ENCODE measurements at places on chromosomes 6 and 20.

DNA sequence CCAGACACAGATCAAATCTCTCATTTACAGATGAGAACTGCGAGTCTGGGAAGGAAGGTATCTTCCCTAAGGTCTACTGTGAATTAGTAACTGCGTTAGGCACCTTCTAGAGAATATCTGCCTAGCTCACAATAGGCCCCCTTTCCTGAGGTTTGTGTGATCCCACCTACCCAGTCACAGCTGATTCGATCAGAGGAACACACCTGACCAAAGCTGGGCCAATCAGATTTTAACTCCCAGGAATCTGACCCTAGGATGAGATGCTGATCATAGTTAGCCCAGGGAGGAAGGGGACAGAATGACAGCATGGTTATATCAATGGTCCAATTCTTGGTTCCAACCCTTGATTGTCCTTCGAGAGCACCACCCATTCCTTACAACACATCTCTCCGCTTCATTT is 7.4 kb upstream of the CCDC167 start:
- DNase-seq = no peak

GRCh38 chr6:79989641-79990040 is 14.8 kb upstream of the TTK start:
- no peak for DNase-seq

GRCh38 chr6:30405934-30406333 is 61.0 kb downstream of the RPP21 start:
- no peak for DNase-seq

DNA sequence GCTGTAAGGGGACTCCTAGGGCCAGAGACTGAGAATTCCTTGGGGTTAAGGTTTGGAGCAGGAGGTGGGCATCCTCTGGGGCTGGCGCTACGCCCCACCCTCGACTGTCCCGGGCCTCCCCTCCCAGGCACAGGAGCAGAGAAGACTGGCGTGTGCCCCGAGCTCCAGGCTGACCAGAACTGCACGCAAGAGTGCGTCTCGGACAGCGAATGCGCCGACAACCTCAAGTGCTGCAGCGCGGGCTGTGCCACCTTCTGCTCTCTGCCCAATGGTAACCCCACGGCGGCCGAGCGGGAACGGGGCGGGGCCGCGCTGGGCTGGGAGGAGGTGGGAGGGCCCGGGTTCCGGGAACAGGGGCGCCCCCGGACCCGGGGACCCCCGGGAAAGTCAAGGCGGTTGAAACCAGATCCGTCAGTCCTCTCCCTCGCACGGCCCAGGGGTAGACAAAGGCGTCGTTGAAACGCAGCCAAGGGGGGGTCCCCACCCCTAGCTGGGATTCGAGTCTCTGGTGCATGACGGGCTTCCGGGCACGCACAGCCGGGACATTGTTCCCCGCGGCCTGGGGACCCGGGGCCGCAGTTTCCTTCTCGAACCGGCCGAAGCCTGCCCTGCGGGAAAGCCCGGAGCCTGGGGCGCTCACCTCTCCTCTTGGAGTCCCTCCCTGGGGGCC is 844 bp downstream of the WFDC2 start:
- DNase-seq = peak; percentile 51

DNA sequence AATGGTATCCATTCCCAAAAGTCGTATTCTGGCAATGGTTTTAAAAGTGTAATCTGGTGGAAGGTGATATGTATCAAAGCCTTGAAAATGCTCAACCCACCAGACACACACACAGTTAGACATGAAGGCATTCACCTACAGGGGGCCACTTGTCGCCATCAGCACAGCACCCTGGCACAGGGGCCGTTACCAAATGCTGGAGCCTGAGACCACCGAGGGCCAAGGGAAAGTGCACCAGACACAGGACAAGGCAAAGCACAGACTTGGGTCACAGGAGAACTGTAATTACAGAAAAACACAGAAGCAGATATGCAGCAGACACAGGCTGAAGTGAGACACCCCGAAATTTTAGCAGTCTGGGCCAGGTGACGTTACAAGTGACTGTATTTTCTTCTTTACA is 9.3 kb downstream of the TAF4 start:
- no peak for DNase-seq

GRCh38 chr6:85449388-85449817 is 480 bp upstream of the NT5E start:
- peak; percentile 35 for DNase-seq

DNA sequence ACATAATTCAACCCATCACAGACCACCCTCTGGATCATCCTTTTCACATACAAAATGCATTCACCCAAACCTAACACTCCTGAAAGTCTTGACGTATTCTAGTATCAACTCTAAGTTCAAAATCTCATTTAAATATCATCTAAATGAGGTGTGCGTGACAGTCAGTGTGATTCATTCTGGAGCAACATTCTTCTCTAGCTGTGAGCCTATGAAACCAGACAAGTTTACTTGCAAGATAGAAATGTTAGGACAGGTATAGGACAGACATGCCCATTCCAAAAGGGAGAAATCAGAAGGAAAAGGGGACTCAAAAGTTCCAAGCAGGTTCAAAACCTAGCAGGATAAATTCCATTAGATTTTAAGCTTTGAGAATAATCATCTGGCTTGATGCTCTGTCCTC is 329.7 kb downstream of the CD83 start:
- no peak for DNase-seq

DNA sequence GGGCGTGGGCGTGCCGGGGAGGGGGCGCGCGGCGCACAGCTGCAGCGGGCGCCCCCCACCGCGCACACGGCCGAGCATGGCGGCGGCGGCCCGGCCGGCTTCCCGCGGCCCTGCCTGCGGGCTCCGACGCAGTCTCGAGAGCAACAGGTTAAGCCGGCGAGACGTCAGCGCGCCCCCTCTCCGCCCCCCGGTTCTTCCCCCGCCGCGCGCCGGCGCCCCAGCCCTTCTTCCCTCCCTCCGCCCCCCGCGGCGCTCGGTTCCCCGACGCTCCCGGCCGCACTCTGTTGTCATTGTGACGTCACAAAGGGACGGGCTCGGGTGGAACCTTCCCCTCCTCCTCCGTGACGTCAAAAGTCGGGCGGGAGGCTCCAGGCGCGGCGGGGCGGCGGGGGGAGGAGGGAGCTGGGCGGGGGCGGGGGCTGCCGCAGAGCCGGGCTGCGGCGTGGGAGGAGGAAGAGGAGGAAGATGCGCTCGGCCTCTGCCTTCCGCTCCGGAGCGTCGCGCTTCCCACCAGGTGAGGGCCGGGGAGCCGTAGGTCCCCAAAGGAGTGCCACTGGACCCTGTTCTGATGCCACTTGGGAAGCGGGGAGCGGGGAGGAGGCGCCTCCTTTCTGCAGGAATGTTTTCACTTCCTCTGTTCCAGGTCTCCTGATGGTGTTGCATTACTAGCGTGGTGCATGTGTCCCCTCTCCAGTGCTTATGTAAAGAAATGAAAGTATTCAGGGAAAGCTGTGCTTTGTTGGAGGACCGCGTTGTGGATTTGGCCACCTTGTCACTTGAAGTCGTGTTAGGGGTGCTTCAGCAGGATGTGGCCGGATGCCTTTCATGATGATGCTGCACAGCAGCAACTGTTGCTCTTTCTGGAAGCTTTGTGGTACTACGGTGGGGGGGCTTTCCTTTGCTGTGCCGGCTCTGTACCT is 2.8 kb downstream of the JARID2 start:
- DNase-seq = peak; percentile 95

GRCh38 chr6:44373051-44373450 is 14.5 kb upstream of the CDC5L start:
- no peak for DNase-seq

GRCh38 chr6:20640181-20640580 is 105.9 kb downstream of the CDKAL1 start:
- no peak for DNase-seq

GRCh38 chr6:125078602-125079321 is 74.8 kb upstream of the TPD52L1 start:
- no peak for DNase-seq

- DNase-seq = no peak
These were observed 11.8 kb downstream of the DCBLD1 start for GRCh38 chr6:117494283-117494682.

GRCh38 chr20:10466325-10466724 is 31.2 kb downstream of the SLX4IP start:
- DNase-seq = no peak

- DNase-seq = peak; percentile 29
These were observed 75.4 kb upstream of the TMEM244 start for GRCh38 chr6:129936329-129937165.

DNA sequence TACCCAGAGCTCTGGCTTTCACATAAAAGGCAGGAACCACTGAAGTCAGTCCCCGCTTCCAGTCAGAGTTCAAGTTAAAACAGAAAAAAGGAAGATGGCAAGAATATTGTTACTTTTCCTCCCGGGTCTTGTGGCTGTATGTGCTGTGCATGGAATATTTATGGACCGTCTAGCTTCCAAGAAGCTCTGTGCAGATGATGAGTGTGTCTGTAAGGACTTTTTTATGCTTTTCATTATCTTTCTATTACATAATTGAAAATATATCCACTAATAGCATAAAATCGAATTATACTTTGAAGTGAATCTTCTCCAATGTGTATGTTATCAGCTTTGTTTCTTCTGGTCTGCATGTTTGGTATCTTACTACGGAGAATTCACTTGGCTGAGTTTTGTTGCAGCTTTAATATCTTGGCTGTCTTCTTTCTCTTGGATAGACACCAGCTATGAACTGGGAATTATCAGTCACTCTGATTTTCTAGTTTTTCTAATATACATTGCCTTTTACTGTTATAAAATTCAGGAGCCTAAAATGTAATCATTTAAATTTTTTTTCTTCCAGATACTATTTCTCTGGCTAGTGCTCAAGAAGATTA is at the start of gene OTOR:
Gene OTOR (plus strand): TSS at position 51 of the 593 bp plus-strand sequence. CDS start 44 bp downstream, at position 95.
- no peak for DNase-seq

- DNase-seq = no peak
These were observed 15.7 kb downstream of the NKX2-2 start for GRCh38 chr20:21498195-21498594.

- no peak for DNase-seq
These were observed 162.0 kb upstream of the STMND1 start for GRCh38 chr6:16939839-16940238.

- DNase-seq = no peak
These were observed 16.2 kb downstream of the FKBP1A start for GRCh38 chr20:1376408-1377270.

GRCh38 chr6:3789018-3789895 is 37.7 kb upstream of the PXDC1 start:
- DNase-seq = no peak

- DNase-seq = no peak
These were observed 197.9 kb downstream of the TFAP2C start for GRCh38 chr20:56826705-56827665.
